CD4-positive, alpha-beta T cell treated with Interferon alpha-2 for 1 hour (primary cell): ENCODE measurements at places on chromosomes 3 and 15.

DNA sequence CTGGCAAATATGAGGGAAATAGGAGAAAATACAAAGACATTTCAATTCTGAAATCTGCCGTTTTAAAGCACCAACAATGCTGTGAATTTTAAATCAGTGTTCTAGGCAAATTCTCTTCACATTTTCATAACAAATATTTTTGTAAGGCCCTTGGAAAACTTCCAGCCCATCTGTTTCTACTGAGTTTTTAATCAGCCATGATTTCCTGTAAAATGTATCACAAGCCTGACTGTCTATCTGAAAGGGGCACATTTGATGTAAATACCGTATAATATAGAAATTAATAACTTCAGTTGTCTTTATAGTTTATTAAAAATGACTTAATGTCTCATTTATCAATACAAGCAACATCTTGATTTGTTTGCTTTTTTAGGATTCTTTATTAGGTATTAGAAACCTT lies 454.7 kb downstream of the PYDC2 start:
- DNase-seq: no peak

DNA sequence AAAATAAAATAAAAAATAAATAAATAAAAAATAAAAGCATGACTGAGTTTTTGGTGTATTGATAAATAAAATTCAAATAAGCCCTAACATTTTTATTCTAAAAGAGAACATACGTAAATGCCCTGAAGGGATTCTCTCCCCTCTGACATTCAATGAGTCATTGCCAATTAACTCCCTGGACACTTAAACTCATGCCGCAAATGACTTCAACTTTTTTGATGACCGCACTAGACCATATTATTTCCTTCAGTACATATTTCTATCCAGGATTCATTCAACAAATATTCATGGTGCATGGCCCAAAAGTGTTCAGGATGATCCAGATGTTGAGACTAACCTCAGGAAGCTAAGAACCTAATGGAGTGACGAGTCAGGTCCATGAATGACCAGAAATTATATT lies 195.9 kb upstream of the LRRN1 start:
- no peak for DNase-seq

- no peak for DNase-seq
Observed at GRCh38 chr15:70490148-70490837, 273.1 kb downstream of the UACA start.

- DNase-seq: no peak
Observed at GRCh38 chr3:71838406-71838805, 53.5 kb upstream of the PROK2 start.

- DNase-seq: no peak
Observed at GRCh38 chr3:4494895-4495264, 1.7 kb downstream of the ITPR1 start.

DNA sequence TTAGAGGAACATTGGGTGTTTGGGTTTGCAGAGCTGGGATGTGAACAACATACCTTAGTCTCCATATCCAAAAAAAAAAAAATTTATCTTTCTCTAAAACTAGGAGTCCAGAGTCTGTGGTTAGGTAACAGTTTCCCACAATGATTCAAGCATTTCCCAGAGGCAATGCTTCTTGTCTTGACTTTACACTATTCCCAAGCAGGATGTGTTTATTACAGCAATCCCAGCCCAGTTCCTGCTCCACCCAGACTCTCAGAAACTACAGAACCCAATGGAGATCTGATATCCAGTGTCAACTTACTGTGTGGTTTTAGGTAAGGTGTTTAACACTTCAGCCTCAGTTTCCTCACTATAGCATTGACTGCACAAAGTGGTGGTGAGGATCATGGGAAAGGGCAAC lies 2.3 kb upstream of the C3orf62 start:
- DNase-seq: no peak

DNA sequence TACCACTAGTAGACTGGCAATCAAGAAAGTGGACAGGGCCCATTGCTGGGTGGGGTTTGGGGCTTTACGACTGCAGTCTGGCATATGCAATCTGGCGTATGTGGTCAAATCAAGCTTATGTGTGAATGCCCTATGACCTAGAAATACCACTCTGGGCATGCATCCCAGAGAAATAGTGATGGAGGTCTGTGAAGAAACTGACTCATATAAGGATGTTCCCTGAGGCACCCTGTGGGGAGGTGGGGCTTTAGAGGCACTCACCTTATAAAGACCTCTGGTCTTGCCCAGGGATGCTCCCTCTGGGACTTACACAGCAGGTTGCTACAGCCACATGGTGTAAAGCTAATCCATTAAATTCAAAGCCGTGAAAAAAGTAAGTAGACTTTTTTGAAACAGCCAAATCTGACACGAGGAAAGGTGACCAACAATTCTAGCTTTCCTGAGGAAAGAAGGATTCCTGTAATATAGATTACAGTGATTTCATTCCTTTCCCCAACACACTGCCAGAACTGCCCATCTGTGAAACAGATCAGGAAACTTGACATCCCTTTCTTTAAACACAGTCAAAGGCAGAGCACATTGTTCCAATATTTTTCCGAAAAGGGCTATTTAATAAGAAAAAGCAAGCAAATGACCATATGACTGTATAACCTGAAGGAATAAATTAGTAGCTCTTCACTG lies 13.6 kb downstream of the RARRES1 start:
- no peak for DNase-seq

DNA sequence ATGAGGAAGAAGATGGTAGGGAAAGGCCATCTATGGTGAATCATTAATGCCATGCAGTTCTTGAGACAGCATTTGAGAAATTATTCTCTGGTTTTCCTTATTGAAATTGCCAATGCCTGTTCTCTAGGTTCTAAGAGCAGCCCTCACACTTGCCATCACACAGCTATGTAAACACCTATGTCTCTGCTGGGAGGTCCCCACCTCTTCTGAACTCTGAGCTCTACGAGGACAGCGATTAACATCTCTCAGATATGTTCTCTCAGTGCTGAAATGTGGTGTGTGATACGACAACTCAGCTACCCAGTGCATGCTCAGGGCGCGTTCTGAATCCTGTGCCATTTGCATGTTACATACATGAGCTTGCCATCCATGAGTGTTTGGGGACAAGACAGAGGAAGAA lies 131.3 kb upstream of the CTDSPL start:
- no peak for DNase-seq

DNA sequence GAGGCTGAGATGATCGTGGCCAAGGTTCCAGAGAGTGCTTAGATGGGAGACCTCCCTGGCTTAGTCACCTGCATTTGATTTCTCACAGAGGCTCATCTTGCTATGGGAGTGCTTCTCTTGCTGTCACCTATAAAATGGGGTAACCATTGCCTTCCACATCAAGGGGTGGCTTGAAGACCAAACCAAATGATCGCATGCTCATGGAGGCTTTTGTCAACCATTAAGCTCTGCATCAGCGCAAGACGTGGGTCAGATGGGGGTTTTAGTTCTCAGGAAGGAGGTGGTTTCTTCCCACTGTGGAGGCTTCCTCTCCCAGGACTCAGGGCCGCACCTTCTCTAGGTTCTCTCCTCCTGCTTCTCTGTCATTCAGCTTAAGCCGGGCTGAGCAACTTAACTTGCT lies 27.4 kb upstream of the NOX5 start:
- no peak for DNase-seq

GRCh38 chr3:21377071-21377769 lies 373.8 kb downstream of the ZNF385D start:
- DNase-seq: no peak
